Karpas-422 (cell line): ENCODE measurements at places on chromosomes 5 and 9. TPM values are rescaled to one million over a fixed set of nuclear protein-coding genes. Genes with fewer than 3 reads are reported as not detected.

DNA sequence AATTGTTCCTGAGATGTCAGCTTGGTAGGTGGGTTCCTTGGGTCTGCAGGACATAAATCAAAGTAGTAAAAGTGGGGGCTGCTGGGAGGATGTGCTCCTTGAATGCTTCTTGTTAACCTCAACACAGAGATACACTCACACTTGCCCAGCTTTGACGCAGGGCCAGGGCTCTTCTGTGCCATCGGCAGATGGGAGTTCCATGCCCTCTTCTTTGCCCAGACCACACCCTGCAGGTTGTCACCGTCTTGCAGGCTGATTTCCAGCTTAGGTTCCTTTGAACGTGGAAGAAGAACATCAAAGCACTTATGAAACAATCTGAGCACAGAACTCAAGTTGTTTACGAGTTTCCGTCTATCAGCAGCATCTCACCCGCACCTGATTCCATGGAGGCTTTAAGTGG lies 11.0 kb downstream of the DBH start:
- no peak for DNase-seq

GRCh38 chr9:99106044-99106375 lies 1.1 kb downstream of the TGFBR1 start:
- no peak for DNase-seq

The PCDHB14 gene
- 0.48 and 0.90 TPM in 2 replicates for total RNA-seq

The UBE2QL1 gene
- not detected in 2 replicates for total RNA-seq
